ENCODE measurements at places on chromosomes 3 and 15. TPM values are rescaled to one million over a fixed set of nuclear protein-coding genes. Genes with fewer than 3 reads are reported as not detected.

GRCh38 chr15:29352402-29352801 is 82.8 kb upstream of the NSMCE3 start:
- no peak for DNase-seq

- DNase-seq, result no peak
Measured at GRCh38 chr3:197462808-197463207, 93.0 kb downstream of the BDH1 start.

- no peak for DNase-seq
Measured at GRCh38 chr3:72413228-72413627, 435.0 kb downstream of the SHQ1 start.

DNA sequence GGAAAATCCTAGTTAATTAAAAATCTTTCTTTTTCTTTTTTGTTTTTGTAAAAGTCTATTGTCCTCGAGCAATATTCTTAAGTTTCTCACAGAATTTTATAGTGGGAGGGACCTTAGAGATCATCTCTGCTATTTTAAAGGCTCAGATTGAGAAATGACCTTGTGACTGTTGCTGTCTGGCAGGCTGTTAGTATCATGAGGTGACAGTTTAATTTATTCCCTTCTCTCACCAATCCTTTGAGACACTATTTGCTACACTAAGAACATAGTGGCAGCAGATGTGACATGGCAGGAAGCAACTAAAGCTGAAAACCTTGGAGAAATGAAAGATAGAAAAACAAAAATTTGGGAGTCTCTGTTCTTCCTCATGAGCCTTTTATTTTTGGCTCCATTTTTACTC is 24.9 kb downstream of the APPL1 start:
- DNase-seq, result no peak

VILL gene
- total RNA-seq, result 23.0 TPM

PSMD2 gene
- 188 TPM for total RNA-seq

ANKRD63 gene
- total RNA-seq, result not detected

NAALADL2 gene
- not detected for total RNA-seq

ASB14 gene
- not detected for total RNA-seq

GPR149 gene
- total RNA-seq, result not detected

LMOD3 gene
- total RNA-seq, result not detected

REC114 gene
- total RNA-seq, result not detected
